ENCODE measurements at places on chromosomes 5 and 9. TPM values are rescaled to one million over a fixed set of nuclear protein-coding genes. Genes with fewer than 3 reads are reported as not detected.

Gene SH3GLB2
- 41.3 TPM for total RNA-seq

GRCh38 chr5:1321576-1321975 is 23.3 kb downstream of the CLPTM1L start:
- no peak for DNase-seq

- no peak for DNase-seq
Measured at GRCh38 chr5:41193456-41194205, 19.7 kb downstream of the C6 start.

Gene SOWAHA
- total RNA-seq: not detected

Gene FAXDC2
- total RNA-seq: not detected

DNA sequence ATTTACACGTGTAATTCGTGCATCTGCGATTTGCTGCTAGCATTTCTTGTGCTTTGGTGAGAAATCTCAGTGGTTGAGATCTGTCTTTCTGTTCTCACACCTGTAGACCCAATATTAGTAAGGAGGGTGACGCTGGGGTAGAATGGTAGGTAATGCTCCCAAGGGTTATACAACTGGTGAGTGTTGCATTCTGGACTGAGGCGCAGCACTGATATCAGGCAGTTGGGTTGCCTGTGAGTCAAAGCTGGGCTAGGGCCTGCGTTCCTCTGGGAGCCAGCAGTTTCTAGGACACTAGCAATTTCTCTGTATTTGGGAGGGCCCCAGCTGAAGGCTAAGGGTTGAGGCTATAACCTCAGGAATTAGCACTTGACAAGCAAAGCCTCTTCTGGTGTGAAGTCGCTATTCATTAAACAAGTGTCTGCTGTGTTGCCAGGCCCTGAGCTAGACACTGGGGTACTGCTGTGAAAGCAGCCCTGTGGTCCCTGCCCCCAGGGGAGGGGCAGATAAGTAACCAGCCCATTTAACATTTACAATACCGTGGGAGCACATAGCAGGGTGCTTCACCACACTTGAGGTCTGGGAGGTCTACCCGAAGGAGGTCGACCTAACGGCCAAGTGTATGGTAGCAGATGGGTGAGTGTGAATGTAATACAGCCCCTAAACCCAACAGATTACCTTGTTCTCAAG is 28.7 kb downstream of the LARP1 start:
- no peak for DNase-seq

DNA sequence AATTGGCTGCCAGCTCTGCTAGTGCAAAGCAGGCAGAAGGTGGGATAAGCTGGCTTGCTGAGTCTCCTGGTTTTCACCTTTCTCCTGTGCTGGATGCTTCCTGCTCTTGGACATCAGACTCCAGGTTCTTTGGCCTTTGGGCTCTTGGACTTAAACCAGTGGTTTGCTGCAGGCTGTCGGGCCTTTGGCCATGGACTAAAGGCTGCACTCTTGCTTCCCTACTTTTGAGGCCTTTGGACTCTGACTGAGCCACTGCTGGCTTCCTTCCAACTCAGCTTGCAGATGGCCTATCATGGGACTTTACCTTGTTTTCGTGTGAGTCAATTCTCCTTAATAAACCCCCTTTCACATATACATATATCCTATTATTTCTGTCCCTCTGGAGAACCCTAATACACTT is 1293.9 kb upstream of the CDH6 start:
- DNase-seq: no peak

- no peak for DNase-seq
Measured at GRCh38 chr5:167720676-167721260, 570.7 kb upstream of the WWC1 start.

GRCh38 chr5:39760385-39761198 is 335.8 kb upstream of the DAB2 start:
- DNase-seq: no peak

Gene SPDL1
- total RNA-seq: 28.7 TPM

Gene ZFP2
- total RNA-seq: 0.86 TPM

Gene PCAT7
- not detected for total RNA-seq

DNA sequence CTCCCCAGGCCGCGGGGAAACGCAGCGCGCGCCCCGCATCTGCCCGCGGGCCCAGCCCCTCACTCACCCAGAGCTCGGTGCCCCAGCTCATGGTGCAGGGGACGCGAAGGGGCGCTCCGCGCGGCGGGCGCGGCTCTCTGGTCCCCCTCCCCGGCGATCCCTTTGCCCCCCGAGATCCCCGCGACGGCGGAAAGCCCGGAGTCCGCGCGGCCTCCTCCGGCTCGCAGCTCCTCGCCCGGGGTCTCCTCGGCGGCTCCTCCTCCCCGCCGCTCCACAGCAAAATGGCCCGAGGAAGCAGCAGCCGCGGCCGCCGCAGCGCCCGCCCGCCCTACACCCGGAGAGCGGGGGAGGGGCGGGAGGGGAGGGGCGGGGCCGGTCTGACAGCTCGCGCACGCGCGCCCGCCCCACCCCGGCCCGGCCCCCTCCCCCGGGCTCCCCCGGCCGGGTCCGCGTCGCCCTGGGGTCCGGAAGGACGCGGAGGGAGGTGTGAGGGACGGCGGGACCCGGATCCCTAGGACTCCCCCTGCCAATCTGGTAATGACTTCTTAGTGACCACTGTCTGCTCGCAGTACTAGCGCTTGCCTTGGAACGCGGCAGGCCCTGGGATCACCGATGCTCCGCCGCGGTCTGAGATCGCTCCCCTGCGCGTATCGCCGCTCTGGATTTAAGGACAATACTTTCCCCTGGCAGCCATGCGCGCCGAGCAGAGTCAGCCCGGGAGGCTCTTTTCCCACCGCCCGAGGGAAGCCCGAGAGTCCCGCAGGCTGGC is at the start of gene FNBP1:
FNBP1 (minus strand) TSS at position 305 of the 769 bp plus-strand sequence; CDS start at position 91, 214 bp downstream.
- DNase-seq: peak; percentile 83

DNA sequence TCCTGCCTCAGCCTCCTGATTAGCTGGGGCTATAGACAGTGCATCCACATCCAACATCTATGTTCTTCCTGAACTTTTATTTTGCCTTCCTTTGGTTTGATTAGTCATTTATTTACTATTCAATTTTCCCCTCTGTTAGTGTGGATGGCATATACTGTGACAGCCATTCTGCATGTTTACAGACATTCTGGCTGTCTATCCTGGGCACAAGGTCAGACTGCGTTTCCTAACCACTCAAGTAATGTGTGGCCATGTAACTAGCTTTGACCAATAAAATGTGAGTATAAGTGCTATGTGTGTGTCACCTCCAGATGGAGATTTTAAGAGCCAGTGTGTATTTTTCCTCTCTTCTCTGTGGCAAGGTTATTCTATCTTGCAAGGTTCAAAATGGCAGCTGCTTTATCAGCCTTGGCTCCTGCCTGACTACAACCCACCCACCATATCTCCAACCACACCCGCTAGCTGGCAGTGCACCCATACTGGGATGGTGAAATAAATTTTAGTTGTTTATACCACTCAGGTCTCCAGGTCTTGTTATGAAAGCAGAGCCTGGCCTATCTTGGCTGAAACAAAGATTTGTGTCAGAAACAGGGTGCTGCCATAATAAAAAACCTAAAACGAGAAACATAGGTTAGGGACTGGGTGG is 32.2 kb downstream of the PDE6A start:
- DNase-seq: no peak

DNA sequence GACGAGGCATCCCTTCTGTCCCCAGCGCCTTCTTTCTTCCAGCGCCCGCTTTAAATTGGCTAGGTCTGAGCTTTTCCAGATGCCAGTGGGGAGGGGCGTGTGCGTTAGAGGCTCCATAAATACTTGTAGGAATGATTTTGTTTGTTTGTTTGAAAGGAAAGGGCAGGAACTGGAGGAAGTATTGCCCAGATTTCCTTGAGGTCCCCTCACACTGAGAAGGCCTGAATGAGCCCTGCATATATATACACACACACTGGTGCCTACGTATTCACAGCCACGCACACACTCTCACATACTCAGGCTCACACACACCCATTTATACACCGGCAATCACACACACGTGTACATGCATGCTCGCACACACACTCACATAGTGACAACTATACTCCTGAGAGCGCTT is 1.0 kb upstream of the SLIT3 start:
- DNase-seq: no peak

DNA sequence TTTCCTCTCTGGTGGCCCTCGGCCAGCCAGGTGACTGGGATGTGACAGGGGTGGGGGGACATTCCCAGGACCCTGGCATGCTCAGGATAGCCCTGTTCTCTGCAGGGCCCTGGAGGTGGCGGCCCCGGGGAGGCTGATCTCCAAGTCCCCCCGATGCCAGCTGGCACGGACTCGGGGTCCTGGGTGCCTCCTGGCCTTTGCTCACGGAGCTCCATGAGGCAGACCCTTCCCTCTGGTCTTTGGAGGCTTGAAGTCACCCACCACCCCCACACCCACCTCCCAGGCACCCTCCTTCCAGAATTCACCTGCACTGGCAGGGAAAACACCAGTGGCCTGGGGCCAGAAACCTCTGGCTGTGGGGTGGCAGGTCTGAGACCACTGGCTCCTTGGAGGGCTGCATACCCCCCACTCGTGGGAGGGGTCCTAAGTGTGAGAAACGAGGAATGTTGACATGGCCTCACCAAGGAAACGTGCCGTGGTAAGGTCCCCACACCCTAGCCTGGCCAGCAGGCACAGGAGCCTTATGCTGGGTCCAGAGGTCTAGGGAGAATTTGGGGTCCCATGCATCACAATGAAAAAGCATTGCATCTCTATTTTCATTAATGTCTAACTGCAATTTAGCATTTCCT is 130.8 kb upstream of the FAM120A start:
- no peak for DNase-seq

- no peak for DNase-seq
Measured at GRCh38 chr5:167485061-167485774, 806.2 kb upstream of the WWC1 start.

- DNase-seq: no peak
Measured at GRCh38 chr5:3007577-3007976, 256.1 kb upstream of the IRX2 start.

Gene RIGI
- 8.6 TPM for total RNA-seq

- peak; percentile 39 for DNase-seq
Measured at GRCh38 chr5:81631124-81631523, 119.8 kb downstream of the SSBP2 start.

GRCh38 chr5:117741655-117742206 is 1167.1 kb upstream of the SEMA6A start:
- no peak for DNase-seq

DNA sequence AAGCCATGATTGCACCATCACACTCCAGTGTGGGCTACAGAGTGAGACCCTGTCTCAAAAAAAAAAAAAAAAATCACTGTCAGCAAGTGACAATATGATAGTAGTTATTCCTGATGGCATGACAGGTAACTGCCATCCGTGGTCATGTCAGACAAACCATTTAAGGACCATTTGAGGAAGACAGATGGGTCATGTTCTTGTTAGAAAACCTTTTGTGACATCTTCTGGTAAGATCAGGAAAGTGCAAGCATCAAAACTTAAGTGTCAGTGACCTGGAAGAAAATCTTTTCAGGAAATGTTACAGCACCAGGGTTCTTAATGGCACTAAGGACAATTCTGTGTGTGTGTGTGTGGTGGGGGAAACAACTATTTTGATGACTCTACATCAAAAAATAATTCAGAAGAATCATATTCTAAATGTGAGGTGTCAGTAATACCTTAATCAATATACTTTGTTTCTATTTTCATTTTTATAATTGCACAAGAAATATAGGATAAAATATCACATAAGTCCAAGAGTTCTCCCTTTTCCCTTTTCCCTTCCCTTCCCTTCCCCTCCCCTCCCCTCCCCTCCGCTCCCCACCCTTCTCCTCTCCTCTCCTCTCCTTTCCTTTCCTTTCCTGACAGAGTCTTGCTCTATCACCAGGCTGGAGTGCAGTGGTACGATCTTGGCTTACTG is 17.8 kb downstream of the SLC38A9 start:
- no peak for DNase-seq

Gene UNC5A
- not detected for total RNA-seq

- DNase-seq: no peak
Measured at GRCh38 chr5:14863105-14863504, 8.5 kb downstream of the ANKH start.

Gene KLHL3
- total RNA-seq: 9.7 TPM

DNA sequence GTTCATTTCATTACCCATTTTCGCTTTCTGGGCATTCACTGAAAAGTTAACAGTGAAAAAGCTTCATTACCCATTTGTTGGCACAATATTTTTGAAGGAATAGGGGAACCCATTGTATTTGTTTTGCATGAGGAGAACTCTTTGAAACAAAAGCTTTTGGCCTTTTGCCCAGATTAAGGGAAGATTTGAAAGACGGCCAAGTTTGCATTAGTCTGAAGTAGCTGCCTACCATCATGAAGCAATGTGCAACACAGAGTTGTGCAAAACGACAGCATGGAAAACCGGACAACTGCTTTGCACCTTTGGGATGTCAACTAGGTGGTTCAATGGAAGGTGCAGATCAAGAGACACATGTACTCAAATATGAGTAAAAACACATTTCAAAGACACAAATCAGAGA is 84.9 kb downstream of the TRPM3 start:
- no peak for DNase-seq

DNA sequence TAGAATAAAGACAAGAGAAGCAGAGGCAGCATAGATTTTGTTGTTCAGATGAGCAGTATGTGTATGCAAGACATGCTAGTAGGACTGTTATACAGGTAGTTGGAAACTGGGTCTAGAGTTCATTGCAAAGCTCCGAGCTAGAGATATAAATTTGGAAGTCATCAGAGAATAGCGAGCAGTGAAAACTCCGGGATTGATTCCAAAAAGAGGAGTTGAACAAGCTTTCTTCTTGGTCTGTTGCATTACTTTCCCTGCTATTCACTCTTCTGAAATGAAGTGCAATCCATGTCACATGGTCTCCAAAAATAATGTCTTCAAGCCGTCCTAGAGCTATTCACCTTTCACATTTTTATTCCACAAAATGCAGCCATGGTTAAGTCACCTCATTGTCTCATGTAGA is 67.9 kb upstream of the ZNF462 start:
- DNase-seq: no peak

Gene CDKN2A
- total RNA-seq: 5.0 TPM

GRCh38 chr9:131853434-131853833 is 113.6 kb upstream of the RAPGEF1 start:
- no peak for DNase-seq

DNA sequence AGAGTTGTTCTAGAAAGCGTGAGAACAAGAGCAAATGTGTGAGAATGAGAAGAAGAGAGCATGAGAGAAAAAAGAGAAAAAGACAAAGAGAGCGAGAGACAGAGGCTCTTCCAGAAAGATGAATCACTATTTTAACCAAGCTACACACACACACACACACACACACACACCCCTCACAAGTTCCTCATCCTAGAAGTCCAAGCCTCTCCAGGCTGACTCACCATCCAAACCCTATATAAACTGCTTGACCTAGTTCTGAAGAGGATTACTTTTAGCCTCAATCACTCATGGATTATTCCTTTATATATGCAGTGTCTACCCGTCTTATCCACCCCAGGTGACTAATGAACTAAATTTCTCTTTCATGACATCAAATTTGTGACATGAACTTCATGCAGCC is 37.6 kb downstream of the C9orf57 start:
- no peak for DNase-seq

GRCh38 chr5:5273398-5273797 is 133.3 kb downstream of the ADAMTS16 start:
- DNase-seq: no peak

Measured in activated T-cell treated with anti-CD3 and anti-CD28 coated beads, Interleukin-2, amount 50 U/mL, for 72 hours (primary cell).